ENCODE measurements at places on chromosomes 13 and 19. TPM values are rescaled to one million over a fixed set of nuclear protein-coding genes. Genes with fewer than 3 reads are reported as not detected.

DNA sequence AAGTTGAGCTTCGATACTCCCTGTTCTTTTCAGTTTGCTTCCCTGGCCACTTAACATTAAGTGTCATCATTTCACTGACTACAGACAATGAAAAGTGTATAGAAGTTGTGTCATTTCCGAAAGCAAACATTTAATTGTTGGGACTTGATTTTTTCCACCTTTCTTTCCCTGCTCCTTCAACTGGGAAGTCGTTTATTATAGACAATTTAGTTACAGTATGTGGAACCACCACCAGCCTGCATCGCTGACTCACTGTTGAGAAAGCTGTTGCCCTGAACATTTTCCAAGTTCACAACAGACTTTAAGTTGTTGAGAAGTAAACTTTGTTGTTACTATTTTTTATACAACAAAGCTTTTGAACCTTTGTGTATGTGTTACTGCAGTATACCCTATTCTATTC is 788.4 kb upstream of the PRR20A start:
- no peaks in the 10 kb centered on the region for H3K4me1 ChIP-seq
- H3K36me3 ChIP-seq, result no peaks in the 10 kb centered on the region
- no peaks in the 10 kb centered on the region for H3K27me3 ChIP-seq
- DNase-seq, result no peak
- H3K27ac ChIP-seq, result no peak overlapping the region

DNA sequence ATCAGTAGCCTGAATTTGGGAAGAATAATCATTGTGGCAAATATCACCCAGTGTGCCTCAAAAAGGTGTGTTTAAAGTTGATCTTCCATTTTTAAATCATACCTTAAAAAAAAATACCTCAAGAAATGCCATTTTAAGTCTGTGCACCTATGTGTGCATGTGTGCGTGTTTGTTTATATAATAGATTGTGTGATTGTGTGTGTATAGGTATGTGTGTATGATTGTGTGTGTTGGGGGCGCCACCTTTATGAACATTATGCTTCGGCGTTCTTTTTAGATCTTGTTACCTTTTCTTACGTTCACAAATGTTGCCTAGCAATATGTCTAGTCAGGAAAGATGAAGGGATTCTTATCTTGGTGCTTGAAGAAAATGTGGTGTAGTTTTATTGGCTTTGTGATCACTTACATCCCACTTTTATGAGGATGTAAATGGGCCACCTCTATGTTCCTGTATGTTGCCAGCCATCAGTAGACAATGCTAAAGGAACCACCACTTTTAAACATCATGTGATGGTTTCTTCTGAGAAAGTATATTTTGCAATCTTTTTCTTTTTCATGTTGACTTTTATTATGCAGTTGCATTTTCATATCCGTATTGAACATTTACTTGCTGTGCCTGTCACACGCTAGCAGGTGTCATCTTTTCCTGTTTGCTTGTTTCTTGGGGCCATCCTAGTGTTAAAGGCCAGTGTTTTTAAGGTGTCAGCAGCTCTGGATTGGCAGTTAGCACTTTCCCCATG is 2.2 kb upstream of the IRS2 start:
- H3K36me3 ChIP-seq, result peaks cover 9% of the 10 kb centered on the region
- H3K4me1 ChIP-seq, result peaks cover 16% of the 10 kb centered on the region
- no peak for DNase-seq
- peak overlapping the region; percentile 12 for H3K27ac ChIP-seq

DNA sequence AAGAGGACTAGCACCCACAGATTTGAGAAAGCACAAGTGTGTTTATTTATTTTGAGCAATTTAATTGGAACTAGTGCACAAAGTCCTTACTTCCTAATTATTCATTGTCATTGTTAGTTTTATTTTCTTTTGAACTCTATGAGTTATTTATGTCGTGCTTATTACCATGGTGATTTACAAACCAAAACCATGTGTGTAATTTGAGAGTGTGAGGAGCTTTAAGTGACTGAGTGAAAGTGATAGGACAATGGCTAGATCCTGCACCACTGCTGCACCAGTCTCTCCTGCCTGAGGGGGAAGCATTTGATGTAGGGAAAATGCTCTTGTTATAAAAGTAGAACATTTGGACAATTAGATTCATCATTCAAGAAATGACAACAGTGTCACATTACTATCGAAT is 172.3 kb upstream of the KLF12 start:
- no peak overlapping the region for H3K4me3 ChIP-seq
- H3K27me3 ChIP-seq, result no peaks in the 10 kb centered on the region
- H3K36me3 ChIP-seq, result no peaks in the 10 kb centered on the region
- no peaks in the 10 kb centered on the region for H3K4me1 ChIP-seq
- DNase-seq, result peak; percentile 69

- H3K4me1 ChIP-seq, result no peaks in the 10 kb centered on the region
- no peak for DNase-seq
- H3K27ac ChIP-seq, result no peak within 1 kb of the TSS
- no peak within 1 kb of the TSS for H3K4me3 ChIP-seq
- H3K27me3 ChIP-seq, result no peaks in the 10 kb centered on the region
These were observed at the start of gene KCTD4 for GRCh38 chr13:45200701-45201232. KCTD4 (minus strand) TSS chr13:45201045; CDS start chr13:45194567, 6,478 bp downstream.

DNA sequence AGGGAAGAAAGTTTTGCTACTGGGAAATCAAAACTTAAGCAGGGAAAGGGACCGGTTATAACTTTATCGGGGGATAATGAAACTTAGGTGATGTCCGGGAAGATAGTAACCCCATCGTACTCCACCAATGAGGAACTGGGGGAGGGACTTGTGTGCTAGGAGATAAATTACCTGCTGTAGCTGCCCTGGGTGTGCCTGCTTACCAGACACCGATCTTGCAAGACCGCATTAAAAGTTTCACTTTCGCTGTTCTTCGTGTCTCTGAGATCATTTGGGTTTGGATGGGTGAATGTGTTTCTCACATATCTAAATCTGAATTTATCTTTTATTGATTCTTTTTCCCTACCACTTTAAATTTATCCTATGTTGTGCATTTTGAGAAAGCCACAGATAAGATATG is 381.4 kb downstream of the SLITRK6 start:
- no peak overlapping the region for H3K4me3 ChIP-seq
- no peaks in the 10 kb centered on the region for H3K36me3 ChIP-seq
- H3K27me3 ChIP-seq, result no peaks in the 10 kb centered on the region
- peaks cover 5% of the 10 kb centered on the region for H3K4me1 ChIP-seq

GRCh38 chr13:89380101-89380500 is 1708.9 kb downstream of the SLITRK5 start:
- H3K36me3 ChIP-seq, result no peaks in the 10 kb centered on the region
- no peaks in the 10 kb centered on the region for H3K27me3 ChIP-seq
- peak; percentile 42 for DNase-seq
- no peak overlapping the region for H3K27ac ChIP-seq

CCNA1 gene
- 0.98 TPM for polyA plus RNA-seq

DNA sequence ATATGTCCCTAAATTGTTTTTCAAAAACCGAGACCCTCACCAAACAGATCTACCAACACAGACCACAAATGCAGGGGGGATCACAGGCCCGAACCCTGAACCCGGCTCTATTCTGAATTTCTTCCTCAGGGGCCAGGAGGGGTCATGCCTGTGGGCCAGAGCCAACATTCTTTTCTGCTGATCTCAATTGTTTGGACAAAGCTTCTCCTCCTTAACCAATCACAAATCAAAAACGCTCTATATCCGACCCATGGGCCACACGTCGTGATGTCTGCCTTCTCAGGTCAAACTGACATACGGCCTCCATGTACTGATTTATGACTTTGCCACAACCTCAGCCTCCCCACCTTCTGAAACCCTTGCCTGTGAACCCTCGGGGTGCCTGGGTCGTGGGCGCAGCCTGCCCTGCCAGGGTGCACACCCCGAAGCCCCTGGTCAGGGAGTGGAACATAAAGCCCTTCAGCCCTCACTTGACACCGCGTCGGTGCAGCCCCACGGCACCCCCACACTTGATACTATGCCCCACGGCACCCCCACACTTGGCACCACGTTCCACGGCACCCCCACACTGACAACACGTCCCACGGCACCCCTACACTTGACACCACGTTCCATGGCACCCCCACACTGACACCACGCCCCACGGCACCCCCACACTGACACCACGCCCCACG is 58.4 kb upstream of the C13orf46 start:
- no peaks in the 10 kb centered on the region for H3K36me3 ChIP-seq
- peak overlapping the region; percentile 52 for H3K27ac ChIP-seq
- H3K4me1 ChIP-seq, result peaks cover 18% of the 10 kb centered on the region

C19orf38 gene
- 4.2 TPM for polyA plus RNA-seq

GRCh38 chr13:109606520-109606919 is 179.9 kb downstream of the IRS2 start:
- H3K27ac ChIP-seq, result no peak overlapping the region
- H3K36me3 ChIP-seq, result no peaks in the 10 kb centered on the region
- peak; percentile 83 for DNase-seq
- H3K4me1 ChIP-seq, result no peaks in the 10 kb centered on the region
- no peaks in the 10 kb centered on the region for H3K27me3 ChIP-seq

- H3K36me3 ChIP-seq, result no peaks in the 10 kb centered on the region
- no peak overlapping the region for H3K4me3 ChIP-seq
- no peak for DNase-seq
- H3K27ac ChIP-seq, result no peak overlapping the region
- no peaks in the 10 kb centered on the region for H3K27me3 ChIP-seq
- H3K4me1 ChIP-seq, result no peaks in the 10 kb centered on the region
These were observed 1466.4 kb downstream of the EFNB2 start for GRCh38 chr13:105069106-105069505.

Measured in lung (tissue), 17 donors.